ENCODE measurements at places on chromosomes 5 and 9.

GRCh38 chr5:142748132-142748531, 22.0 kb upstream of the ARHGAP26 start:
- H3K4me3 ChIP-seq, result no peak overlapping the region
- H3K36me3 ChIP-seq, result no peaks in the 10 kb centered on the region
- no peaks in the 10 kb centered on the region for H3K27me3 ChIP-seq
- DNase-seq, result no peak

DNA sequence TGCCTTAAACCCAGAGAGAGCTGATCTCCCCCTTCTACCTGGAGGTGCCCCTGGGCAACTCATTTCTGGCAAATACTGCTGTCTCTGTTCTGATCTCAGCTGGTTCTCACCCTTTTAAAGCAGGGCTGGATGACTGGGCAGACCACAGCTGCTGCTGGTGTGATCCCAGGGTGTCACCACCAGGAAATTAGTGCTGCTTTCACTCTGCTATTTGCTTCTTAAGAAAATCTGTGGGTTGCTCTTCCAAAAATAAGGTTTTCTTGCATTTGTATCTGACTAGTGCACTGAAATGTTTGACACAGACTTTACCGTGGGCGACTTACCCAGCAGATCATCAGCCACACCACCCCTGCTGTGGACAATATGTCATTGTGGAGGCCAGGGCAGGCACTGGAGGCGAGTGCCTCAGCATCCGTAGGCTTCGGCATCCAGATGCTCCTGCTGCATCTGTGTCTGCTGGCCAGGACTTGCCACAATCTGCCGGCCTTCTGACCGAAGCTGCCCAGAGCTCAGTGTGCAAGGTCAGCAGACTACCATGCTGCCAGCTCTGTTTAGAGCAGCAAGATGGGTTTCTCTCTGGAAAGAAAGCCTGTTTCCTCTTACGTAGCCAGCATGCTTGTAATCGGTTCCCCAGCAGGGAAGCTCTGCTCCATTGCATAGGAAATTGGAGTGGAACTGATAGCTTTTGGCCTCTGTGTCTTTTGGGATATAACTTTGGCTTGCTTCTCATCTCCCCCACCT, 13.6 kb downstream of the ARHGAP26 start:
- DNase-seq, result no peak
- no peaks in the 10 kb centered on the region for H3K27me3 ChIP-seq
- no peaks in the 10 kb centered on the region for H3K36me3 ChIP-seq

DNA sequence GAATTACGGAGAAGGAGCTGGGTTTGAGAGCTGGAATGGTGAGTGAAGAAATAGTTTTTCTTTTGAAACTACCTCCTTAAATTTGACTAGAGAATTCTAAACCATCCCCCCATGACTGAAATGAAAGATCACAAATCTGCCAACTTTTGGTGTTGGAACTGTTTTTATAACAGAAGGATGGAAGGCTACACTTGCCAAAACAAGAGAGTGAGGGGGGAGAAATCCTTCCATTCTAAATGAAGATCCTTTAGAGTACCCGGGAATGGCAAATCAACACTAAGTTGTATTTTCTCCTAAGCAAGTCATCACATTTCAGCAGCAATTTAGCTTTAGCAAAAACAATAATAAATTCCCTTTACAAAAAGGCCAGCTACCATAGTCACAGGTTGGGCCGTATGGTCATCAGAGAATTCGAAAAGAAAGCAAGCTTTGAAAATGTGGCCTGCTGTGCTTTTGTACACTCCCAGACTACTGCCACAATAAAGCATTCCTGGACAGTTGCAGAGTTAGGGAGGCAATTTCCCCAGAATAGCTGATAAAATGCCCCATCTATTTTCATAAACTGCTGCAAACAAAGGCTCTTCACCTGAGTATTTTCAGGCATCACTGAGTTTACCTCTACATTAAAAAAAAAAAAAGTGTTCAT, 25.0 kb upstream of the FREM1 start:
- no peaks in the 10 kb centered on the region for H3K4me1 ChIP-seq
- no peaks in the 10 kb centered on the region for H3K36me3 ChIP-seq

- no peaks in the 10 kb centered on the region for H3K4me1 ChIP-seq
- H3K36me3 ChIP-seq, result no peaks in the 10 kb centered on the region
- H3K4me3 ChIP-seq, result no peak overlapping the region
These were observed 31.0 kb upstream of the SLC1A3 start for GRCh38 chr5:36575361-36575781.

- H3K27me3 ChIP-seq, result peaks cover 13% of the 10 kb centered on the region
- peak; percentile 59 for DNase-seq
- peak overlapping the region; percentile 74 for H3K27ac ChIP-seq
- peak overlapping the region; percentile 28 for H3K4me3 ChIP-seq
- H3K4me1 ChIP-seq, result peaks cover 20% of the 10 kb centered on the region
- no peaks in the 10 kb centered on the region for H3K36me3 ChIP-seq
These were observed 107.4 kb upstream of the LARP1 start for GRCh38 chr5:154647761-154648145.

GRCh38 chr9:95218773-95219172, 98.7 kb downstream of the FANCC start:
- H3K27me3 ChIP-seq, result no peaks in the 10 kb centered on the region
- no peak overlapping the region for H3K4me3 ChIP-seq

GRCh38 chr5:113038714-113039113, 62.1 kb downstream of the DCP2 start:
- no peaks in the 10 kb centered on the region for H3K27me3 ChIP-seq
- peaks cover 2% of the 10 kb centered on the region for H3K4me1 ChIP-seq
- DNase-seq, result no peak
- no peak overlapping the region for H3K4me3 ChIP-seq
- H3K36me3 ChIP-seq, result no peaks in the 10 kb centered on the region

DNA sequence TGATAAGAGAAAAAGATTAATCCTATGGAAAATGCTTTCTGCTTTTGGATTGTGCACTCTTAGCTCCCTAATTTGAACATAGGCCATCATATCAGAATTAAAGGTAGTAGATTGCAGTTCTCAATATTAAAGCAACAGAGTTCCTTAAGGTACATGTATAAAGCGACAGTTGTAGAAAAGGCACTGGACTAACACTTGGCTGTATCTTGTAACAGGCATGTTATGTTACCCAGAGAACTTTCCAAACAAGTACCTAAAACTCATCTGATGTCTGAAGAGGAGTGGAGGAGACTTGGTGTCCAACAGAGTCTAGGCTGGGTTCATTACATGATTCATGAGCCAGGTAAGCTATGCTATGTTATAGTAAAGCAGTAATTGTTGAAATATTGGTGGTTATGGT, 3.3 kb upstream of the SECISBP2 start:
- no peak overlapping the region for H3K27ac ChIP-seq
- H3K36me3 ChIP-seq, result peaks cover 7% of the 10 kb centered on the region
- no peak overlapping the region for H3K4me3 ChIP-seq
- H3K27me3 ChIP-seq, result no peaks in the 10 kb centered on the region
- DNase-seq, result no peak

GRCh38 chr5:146428658-146429057, 18.5 kb upstream of the TCERG1 start:
- no peaks in the 10 kb centered on the region for H3K4me1 ChIP-seq
- no peak overlapping the region for H3K4me3 ChIP-seq
- no peak for DNase-seq

GRCh38 chr5:140631036-140631417, 1.9 kb downstream of the CD14 start:
- H3K36me3 ChIP-seq, result no peaks in the 10 kb centered on the region
- no peaks in the 10 kb centered on the region for H3K27me3 ChIP-seq
- peaks cover 38% of the 10 kb centered on the region for H3K4me1 ChIP-seq
- no peak overlapping the region for H3K27ac ChIP-seq
- H3K4me3 ChIP-seq, result peak overlapping the region; percentile 60
- no peak for DNase-seq

DNA sequence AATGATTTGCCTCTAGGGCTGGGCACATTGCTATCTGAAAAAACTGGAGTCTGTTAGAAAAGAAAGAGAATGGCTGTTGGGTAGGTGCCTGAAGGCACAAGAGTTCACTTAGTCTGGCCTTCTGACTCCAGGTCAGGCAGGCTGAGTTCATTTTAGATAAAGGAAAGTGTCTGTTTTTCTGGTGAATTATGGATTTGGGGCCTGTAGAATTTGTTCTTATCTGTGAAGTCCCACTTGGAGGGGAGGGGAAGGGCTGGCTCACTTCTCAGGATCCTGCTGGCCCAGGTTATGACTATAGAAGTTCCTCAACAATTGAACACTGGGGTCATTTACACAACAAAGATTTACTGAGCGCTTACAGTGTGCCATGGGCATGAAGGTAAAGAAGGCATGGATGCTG, 11.5 kb upstream of the SEPTIN8 start:
- no peaks in the 10 kb centered on the region for H3K36me3 ChIP-seq
- no peak overlapping the region for H3K4me3 ChIP-seq
- no peak overlapping the region for H3K27ac ChIP-seq
- no peaks in the 10 kb centered on the region for H3K4me1 ChIP-seq
- H3K27me3 ChIP-seq, result no peaks in the 10 kb centered on the region
- no peak for DNase-seq

GRCh38 chr5:116660929-116661328, 86.3 kb upstream of the SEMA6A start:
- H3K4me1 ChIP-seq, result no peaks in the 10 kb centered on the region
- DNase-seq, result no peak
- H3K27me3 ChIP-seq, result no peaks in the 10 kb centered on the region
- H3K27ac ChIP-seq, result no peak overlapping the region
- H3K4me3 ChIP-seq, result no peak overlapping the region
- no peaks in the 10 kb centered on the region for H3K36me3 ChIP-seq
